Activated CD4-positive, alpha-beta T cell treated with anti-CD3 and anti-CD28 coated beads, Interleukin-10, Interleukin-2, amounts not matched to agents 100 ng/mL and 50 ng/mL, durations not matched to agents 16 hours and 8 hours (primary cell): ENCODE measurements at places on chromosomes 11 and 22.

DNA sequence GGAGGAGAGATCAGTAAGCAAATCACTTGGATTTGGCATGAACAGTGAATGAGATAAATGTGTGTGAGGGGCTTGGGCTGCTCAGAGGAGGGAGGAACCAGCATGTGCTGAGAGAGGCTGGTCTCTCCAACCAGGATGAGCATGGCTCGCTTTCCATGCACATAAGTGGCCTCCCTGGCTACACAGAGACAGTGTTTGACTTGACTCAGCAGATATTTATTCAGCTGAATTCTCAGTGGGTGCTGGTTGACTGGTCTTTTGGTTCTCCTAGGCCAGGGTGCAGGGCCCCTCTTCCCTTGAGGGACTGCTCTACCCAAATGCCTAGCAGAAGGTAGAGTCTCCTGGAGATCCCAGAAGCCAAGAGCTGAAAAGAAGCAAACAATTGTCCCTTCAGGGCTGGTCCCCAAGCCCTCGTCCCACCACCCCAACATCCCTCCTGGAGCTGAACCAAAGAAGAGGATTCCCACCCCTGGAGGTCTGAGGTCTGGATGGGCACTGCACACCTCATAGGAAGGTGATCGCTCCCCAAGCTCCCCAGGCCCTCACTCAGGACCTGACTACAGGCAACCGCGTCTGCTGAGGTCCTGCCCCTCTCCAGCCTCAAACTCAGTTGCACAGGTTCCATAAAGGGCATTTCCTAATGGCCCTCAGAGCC is 3.3 kb upstream of the TRIM29 start:
- no peak for DNase-seq

DNA sequence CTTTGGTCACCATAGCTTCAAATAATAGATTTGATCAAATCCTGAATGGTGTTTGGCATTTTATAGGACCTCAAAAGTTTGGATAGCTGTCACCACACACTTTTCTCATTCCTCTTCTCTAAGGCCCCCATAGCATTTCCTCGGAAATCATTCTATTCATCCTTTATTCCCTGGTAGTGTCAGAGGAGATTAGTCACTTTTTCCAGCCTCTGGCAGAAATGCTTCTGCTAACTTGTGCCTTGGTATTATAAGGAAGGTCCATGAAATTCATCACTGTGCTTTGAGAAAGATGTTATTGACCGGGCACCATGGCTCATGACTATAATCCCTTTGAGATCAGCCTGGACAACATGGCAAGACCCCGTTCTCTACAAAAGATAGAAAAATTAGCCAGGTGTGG is 19.7 kb upstream of the NUP160 start:
- DNase-seq: no peak

DNA sequence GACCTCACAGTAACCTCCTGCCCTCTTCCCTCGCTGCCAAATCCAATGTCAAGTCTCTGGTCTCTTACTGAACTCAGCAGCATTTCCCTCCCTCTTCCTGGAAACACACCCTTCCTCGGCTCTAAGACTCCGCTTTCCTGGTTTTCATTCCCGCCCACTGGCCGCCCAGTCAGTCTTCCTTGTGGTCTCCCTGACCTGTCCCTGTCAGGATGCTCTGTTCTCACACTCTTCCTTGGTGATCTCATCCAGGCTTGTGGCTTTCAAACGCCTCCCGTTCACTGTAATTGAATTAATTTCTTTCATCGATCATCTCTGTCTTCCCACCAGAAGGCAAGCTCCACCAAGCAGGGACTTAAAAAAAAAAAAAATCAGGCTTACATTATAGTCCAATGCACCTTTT is 33.5 kb downstream of the MYO18B start:
- DNase-seq: no peak

- DNase-seq: no peak
These were observed 28.6 kb downstream of the ATG16L2 start for GRCh38 chr11:72842653-72843330.

GRCh38 chr22:49589301-49589700 is 238.4 kb downstream of the BRD1 start:
- no peak for DNase-seq

GRCh38 chr11:76207642-76208401 is 1.5 kb upstream of the WNT11 start:
- peak; percentile 83 for DNase-seq

DNA sequence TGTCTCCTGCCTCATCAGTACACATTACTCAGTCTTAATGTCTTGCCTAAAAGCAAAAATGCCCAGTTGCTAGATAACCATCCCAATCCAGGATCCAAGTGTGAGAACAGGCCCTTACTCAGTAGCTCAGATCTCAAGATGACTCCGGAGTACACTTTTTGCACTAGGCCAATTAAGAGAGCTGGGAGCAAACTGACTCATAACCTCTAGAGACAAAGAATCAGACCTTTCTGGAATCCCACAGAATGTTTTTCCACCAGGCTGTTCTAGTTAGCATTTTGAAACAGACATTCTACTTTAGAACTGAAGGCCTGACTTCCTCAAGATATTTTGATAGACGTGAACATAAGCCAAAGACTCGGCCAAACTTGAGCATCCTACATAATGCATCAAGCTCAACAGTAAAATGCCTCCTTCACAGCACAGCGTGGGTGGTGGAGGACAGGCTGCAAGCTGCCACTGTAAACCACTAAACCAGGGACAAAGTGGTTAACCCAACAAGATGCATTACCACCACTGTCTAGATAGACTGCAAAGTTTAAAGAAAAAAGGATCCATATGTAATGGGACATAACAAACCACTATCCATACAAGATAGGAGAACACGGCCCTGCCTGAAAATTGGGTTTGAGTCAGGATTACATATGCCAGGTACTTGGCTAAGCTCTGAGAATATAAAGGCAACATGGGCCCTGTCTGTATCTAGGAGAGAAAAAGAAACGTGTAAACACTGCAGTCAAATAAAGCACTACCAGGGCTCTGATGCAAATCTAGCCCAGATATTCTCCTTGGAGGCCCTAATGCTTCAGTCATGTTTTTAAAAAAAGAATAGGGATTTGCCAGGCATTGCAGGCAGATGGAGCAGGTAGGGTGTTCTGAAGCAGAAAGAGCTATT is 48.3 kb downstream of the MYH9 start:
- DNase-seq: peak; percentile 64

GRCh38 chr22:19357270-19358105 is 66.0 kb upstream of the CLTCL1 start:
- no peak for DNase-seq

- DNase-seq: no peak
These were observed 21.1 kb downstream of the EIF3L start for GRCh38 chr22:37870273-37870672.

DNA sequence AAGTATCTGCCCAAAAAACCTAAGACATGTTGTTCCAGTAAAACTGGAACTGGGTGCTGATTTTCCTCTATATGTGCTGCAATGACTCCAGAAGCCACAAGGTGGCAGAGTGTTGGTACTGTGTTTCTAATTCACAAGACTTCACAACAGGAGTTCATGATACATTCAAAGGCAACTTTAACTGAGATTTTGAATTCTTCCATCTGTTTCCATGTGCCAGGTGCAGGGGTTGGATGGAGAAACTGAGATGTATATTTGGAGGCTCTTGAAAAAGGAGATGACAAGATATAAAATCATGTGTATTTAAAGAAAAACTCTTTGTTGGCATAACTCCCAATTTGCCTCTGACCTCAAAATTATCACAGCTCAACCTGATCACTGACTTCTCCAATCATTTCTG is 1098.6 kb upstream of the CCDC90B start:
- peak; percentile 45 for DNase-seq

DNA sequence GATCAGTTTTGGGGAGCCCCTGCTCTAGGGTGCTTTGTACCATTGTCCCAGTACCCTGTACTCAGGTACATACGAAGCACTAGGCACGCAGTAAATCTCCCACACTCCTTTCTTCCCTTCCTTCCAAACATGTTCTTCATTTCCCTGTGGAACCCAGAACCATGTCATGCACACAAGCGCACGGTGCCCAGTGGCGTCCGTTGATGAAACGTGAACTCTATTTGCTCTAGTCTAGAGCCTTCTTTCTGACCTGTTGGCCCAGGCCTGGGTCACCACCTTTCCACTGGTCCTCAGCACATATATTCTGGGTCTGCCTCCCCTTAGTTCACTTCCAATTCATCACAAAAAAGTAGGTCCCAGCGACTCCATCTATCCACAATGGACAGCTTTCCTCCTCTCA is 7.0 kb downstream of the USH1C start:
- DNase-seq: no peak

GRCh38 chr11:31247321-31247720 is 122.2 kb downstream of the DCDC1 start:
- no peak for DNase-seq
